ENCODE measurements at places on chromosomes 1 and 21. TPM values are rescaled to one million over a fixed set of nuclear protein-coding genes. Genes with fewer than 3 reads are reported as not detected.

IRF6 gene
- total RNA-seq: 1.2 TPM

KCNK2 gene
- total RNA-seq: not detected

FAM167B gene
- 0.63 TPM for total RNA-seq

CHIT1 gene
- total RNA-seq: not detected

LYPD8 gene
- total RNA-seq: not detected

TMPRSS3 gene
- total RNA-seq: 19.6 TPM

CLCNKA gene
- not detected for total RNA-seq

HHIPL2 gene
- 0.28 TPM for total RNA-seq

C4BPA gene
- total RNA-seq: not detected

C1orf226 gene
- total RNA-seq: not detected

UBASH3A gene
- total RNA-seq: 38.7 TPM

HAPLN2 gene
- total RNA-seq: not detected

- DNase-seq: no peak
Measured at GRCh38 chr1:32055416-32055815, 17.3 kb upstream of the TMEM39B start.

GRCh38 chr21:38569733-38570132 is 71.5 kb upstream of the ERG start:
- DNase-seq: no peak

GRCh38 chr1:109237512-109237911 is 11.8 kb upstream of the CELSR2 start:
- DNase-seq: no peak

- no peak for DNase-seq
Measured at GRCh38 chr1:210448297-210448892, 119.7 kb downstream of the HHAT start.

GRCh38 chr1:230730977-230731376 is 16.2 kb upstream of the CAPN9 start:
- DNase-seq: no peak

GRCh38 chr1:63903947-63904610 is 130.3 kb downstream of the ROR1 start:
- DNase-seq: no peak

DNA sequence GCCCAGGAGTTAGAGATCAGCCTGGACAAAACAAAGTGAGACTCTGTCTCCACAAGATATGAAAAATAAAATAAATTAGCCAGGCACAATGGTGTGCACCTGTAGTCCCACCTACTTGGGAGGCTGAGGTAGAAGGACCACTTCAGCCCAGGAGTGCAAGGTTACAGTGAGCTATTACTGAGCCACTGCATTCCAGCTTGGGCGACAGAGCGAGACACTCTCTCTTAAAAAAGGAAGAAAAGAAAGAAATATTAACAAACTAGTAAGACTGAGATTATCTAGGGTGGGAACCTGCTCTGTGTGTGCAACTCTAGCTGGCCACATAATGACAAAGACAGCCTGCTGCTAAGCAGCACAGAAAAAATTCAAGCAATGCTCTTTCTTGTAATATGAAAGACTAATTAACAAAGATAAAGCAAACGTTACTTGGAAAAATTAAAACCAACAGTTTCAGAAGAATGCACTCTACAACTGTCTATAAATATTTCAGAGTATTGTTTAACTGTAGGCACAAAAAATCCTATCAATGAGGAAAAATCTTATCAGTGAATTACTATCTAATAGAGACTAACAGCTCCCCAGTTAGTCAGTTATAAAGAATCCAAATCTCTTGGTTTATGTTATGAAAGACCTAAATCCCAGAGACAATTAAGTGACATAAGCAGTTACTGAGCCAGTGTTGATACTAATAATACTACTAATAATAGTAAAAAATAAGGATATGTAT is 74.5 kb downstream of the ENAH start:
- DNase-seq: no peak

GRCh38 chr1:3763351-3764125 is 9.0 kb upstream of the SMIM1 start:
- no peak for DNase-seq

DNA sequence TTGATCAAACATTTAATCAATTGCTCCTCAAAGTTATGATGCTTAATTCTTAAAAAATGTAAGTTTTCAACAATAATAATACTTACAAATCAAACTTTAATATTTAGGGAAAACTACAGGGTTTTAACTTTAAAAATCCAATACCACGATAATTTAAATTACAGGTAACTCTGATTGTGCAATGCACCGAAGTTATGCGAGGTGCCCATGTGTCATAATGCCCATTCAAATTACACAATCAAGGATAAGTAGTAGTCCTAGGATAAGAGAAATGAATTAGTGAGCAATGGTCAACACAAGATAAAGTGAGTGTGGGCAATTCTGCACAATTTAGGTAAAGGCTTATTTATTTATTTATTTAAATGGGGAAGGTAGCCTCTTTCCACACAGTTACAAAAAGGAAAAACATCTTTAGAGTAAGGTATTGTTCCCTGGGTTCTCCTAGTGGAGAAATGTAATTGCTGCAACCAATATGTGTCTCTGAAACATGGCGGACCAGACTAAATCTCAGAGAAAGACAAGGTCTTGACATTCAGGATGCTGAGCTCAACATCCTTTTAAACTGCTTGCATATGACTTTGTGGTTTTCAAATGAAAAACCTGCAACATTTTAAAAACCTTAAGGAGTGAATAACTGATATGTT is 164.2 kb downstream of the TTLL7 start:
- no peak for DNase-seq

DNA sequence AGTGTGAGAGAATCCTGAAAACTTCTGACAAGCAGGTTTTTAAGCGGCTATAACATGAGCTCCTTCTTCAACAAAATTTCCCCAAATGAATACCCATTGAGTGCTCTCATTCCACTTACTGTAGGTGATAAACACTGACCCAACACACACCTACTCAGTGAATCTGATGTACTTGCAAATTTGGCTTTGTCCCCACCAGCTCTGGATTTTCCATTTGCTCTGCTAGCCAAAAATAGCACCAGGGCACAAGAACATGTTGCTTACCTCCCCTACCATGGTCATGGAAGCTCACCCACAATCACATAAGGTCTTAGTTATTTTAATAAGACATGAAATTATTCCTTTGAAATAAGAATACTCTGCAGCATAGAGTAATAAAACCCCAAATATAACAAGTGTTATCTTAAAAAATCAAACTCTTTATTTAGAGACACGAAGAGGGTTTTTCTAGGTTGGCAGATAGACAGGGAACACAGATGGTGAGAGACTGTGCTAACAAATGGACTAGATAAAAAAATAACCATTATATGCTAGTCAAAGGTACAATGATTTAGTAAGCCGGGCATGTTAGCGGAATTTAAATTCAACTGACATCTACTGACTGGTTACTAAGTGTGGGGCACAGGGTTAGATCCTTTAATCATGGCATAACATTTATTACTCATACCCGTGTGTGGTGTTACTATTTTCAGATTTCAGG is 291.9 kb downstream of the KCNH1 start:
- no peak for DNase-seq

DNA sequence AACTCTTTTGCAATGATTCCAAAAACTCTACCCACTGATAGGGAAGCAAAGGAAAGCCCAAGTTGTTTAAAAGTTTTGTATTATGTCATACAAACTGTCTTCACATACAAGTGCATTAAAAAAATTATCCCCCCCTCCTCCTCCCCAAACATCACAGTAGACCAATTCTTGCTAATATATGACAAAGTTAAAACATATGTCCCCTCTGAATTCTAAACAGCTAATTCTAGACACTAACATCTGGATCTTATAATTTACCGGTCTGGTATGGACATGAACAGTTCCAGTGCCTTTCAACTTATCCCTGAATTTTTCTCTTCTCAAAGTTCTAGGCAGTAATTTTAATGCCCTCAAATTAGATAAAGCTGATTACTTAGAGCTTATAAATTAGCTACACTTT is 13.4 kb downstream of the RIT1 start:
- DNase-seq: no peak

DNA sequence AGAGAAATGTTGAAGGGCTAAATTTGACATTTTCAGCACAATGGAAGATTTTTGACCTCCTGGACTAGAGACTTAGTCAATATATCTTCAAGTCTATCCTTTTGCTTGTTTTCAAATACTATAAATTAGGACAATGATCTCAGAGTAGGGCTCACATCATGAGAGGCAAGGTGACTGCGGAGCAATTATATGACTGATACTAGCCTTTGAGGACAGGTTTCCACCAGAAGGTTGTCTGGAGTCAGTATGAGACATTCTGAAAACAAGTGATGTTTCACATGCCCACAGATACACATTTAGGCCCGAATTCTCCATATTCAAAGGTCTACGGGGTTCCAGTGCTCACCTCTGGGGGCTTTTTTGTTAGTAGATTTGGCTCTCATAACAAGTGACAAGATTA is 142.3 kb upstream of the SAMSN1 start:
- no peak for DNase-seq

DNA sequence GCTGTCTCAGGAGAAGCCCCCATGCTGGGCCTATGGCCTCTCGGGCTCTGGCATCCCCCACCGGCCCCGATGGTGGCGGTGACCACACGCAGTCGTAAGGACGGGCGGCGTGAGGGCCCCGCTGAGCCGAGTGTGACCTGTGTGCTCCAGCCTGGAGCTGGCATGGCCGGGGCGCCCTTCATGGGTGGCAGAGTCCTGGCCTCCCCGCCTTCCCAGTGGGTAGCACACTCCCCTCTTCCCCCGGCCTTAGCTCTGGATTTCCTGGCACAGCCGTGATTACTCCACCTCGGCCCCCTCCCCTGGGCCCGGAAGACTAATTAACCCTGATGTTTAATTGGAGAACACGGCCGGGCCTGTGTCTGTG is 44.6 kb downstream of the SLX9 start:
- DNase-seq: peak; percentile 40

GRCh38 chr1:227787513-227788270 is 27.8 kb upstream of the PRSS38 start:
- DNase-seq: peak; percentile 98

- no peak for DNase-seq
Measured at GRCh38 chr21:33115631-33116510, 45.9 kb downstream of the OLIG1 start.

GRCh38 chr1:199399996-199400724 is 627.4 kb upstream of the NR5A2 start:
- no peak for DNase-seq

DNA sequence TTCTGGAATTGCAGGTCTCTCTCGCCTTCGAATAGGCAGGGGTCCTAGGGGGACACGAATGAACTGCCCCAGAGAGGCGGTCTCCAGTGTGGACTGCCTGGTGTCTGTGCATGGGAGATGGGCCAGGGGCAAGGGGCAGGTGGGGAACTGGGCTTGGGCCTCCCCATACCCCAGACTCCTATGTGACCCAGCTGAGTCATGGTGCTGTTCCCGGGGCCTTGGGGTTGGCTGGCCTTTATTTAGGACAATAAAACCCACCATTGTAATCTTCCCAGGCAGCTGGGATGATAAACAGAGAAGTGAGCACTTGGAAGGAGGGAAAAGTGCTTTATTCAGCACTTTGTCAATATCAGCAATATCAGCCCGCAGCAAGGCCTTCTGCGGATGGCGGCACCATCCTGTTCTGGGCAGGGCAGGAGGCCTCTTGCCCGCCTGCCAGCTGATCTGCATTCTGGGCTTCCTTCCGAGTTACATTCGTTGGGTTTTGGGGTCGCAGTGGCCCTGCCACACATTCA is 209.0 kb upstream of the TMEM51 start:
- no peak for DNase-seq

DNA sequence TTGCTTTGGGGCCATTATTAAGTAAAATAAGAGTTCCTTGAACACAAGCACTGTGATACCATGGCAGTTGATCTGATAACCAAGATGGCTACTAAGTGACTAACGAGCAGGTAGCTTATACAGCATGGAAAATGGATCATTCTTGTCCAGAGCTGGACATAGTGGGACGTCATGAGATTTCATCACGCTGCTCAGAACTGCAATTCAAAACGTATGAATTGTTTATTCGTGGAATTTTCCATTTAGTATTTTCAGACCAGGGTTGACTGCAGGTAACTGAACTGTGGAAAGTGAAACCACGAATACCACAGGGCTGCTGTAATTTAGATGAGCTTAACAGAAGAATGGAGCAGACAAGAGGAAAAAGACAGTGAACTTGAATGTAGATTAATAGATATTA is 38.9 kb downstream of the CCDC18 start:
- DNase-seq: no peak

DNA sequence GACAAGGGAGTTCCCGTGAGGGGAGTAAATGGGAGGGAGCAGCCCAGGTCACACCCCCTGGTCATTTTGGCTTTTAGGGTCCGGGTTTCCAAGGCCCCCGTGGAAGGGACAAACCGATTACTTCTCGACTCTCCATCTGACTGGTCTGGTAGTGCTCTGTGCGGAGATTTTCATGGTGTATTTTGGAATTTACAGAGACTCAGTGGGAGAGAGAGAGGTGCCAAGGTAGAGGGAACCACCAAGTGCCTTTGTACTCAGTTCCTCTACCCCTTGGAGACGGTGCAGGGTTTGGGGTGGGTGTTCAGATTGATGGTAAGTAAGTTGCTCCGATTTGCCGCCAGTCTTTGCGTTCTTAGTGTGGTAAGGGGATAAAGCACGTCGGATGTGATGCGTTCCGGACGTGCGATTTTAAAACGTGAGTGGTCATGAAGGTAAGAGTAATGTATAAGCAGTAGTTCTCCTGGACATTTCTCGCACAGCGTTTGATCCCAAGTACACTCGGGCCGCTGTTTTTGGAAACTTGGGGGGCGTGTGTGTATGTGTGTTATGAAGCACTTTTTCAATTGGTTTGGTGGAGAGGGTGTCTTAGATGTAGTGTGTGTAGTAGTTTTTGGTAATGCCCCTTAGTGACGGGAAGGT is 682 bp downstream of the SUCO start:
- peak; percentile 32 for DNase-seq

DNA sequence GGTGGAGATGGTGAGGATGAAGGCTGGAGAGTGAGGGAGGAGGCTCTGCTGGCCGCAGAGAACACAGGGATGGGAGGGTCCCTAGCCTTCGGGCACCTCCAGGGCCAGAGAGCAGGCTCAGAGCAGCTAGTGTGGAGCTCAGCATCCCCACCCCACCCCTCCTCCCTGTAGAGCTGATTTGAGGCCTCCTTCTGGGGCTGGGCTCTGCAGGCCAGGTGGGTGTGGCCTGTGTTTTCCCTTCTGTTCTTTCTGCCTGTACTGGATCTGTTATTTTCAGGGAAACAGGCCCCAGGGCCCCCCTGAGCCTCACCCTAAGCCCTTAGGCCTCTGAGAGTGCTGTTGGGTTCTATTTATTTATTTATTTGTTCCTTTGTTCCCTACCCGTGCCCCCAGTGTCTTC is 44.8 kb downstream of the TMCC2 start:
- DNase-seq: no peak
